CD4-positive, alpha-beta T cell treated with Interleukin-1 beta for 1 hour (primary cell): ENCODE measurements at places on chromosomes 7 and 10.

- DNase-seq = no peak
These were observed 160.7 kb upstream of the ZNF32 start for GRCh38 chr10:43809211-43809930.

DNA sequence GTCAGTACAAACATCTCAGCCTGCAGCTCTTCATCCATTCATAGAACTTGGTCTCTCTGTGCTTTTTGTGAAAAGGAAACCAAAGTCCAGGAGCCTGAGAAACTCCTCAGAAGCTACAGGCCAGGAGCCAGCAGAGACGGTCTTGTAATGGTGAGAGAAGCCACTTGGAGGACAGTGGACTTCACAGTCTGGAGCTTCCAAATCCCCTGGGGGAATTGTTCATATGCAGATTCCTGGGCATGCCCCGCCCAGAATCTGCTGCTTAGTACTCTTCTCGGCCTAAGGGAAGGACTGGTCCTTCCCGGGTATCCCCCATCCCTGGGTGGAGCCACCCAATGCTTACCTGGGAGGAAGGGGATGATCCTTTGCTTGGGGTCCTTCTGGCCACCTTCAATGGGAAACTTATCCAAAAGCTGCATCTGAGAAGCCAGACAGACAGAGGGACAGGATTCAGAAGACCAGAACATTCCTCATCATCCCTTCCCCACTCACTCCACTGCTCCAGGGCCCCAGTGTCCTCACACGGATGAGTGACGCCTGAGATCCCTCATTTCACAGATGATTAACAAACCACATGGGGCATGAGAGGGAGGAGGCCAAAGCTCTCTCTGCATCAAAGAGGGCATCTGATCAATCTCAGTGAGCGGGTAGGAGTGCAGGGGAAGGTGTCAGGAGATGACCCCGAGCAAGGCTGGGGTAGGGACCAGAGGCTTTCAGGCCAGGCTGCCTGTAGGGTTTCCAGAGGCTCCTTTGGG lies 88.4 kb downstream of the SH3PXD2A start:
- DNase-seq = no peak

- no peak for DNase-seq
These were observed 693.3 kb downstream of the GRID1 start for GRCh38 chr10:85673270-85673669.

DNA sequence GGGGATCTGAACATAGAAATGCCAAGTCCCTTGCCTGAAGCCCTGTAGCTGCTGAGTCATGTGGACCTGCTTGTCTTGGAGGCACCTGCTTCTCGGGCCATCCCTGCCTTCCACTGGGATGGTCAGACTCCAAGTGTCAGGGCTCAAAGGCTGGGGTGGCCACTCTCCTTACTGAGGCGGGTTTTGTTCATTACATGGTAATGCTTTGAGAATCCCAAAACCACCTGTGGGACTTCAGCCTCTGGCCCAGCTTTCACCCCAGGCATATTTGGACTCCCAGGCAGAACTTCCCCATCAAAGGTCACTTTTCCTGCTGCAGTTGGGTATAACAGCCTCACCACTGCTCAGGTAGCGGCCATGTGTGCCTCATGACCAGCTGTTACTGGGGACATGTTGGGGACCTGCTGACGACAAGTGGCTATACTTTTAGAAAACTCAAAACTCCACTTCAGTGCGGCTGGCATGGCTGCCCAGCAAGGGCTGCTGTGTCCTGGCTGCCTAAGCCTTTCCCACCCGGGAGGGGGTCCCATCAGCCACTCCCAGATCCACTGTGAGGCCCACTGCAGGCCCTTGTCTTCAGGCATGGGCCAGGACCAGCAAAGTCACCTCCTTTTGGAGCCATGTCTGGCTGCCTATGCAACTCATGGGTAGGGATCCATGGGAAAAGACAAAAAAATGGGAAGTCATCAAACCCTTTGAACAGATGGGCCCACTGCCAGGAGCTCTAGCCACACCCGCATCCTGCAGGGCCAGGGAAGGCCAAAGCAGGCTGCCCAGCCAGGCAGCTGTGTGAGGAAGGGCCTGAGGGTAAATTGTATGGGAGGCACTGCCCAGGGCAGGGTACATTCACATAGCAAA lies 96.7 kb downstream of the ARHGAP22 start:
- no peak for DNase-seq

DNA sequence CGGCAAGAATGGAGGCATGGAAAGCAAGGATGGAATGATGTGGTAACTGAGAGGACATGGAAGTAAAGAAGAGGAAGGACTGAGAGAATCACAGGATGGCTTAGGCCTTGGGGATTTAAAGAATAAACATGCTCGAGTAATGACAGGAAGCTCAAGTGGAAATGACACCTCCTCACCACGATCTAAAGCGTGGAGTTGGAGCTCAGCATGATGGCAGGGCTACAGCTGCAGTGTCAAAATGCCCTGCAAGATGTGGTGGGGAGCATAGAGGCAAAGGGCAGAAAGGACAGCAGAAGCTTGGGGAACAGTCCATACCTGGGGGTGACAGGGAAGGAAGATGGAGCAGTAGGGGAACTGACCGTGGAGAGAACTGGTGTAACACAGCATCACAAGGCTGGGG lies 229.5 kb upstream of the PLXNA4 start:
- no peak for DNase-seq

DNA sequence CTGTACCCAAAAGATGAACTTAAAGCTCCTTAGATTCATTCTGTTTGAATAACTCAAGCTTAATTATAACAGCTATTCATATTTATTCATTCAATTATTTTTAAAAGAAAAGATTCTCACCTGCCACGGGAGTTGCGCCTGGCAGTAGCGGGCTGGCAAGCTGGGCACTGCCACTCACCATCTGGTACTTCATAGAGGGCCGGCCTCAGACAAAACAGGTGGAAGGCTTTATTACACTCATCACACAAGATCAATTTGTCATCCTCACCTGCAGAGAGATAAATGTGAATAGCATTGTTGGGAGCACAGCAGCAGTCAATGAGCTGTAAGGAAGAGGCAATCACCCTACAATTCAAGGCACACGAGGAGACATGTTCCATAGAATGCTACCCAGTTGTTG lies 15.8 kb downstream of the FZD9 start:
- DNase-seq = no peak
